HCEC 1CT (cell line): ENCODE measurements at places on chromosomes 7 and 10.
A peak's percentile ranks its signal among the peaks of the same experiment; 100 is the strongest.

- DNase-seq, result no peak
These were observed 595.5 kb downstream of the REEP3 start for GRCh38 chr10:64116707-64117106.

DNA sequence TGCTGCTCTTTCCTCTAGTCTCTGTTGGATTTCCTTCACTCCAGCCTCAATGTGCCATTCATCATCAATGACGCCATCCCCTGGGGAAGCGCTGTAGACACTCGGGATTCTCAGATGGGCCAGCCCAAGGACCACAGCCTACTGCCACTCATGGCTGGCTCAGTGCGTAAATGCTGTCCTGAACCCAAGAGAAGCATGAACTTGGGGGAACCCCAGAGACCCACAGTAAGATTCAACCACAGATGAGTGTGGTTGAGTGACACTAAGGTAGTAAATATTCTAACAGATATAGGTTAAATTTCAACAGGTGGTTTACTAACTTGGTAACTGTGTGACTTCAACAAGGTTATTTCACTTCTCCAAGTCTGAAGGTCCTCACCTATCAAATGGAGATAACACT lies 304.1 kb downstream of the GRM8 start:
- no peak for DNase-seq

- no peak for DNase-seq
These were observed 2.8 kb upstream of the LBX1 start for GRCh38 chr10:101231912-101232689.

DNA sequence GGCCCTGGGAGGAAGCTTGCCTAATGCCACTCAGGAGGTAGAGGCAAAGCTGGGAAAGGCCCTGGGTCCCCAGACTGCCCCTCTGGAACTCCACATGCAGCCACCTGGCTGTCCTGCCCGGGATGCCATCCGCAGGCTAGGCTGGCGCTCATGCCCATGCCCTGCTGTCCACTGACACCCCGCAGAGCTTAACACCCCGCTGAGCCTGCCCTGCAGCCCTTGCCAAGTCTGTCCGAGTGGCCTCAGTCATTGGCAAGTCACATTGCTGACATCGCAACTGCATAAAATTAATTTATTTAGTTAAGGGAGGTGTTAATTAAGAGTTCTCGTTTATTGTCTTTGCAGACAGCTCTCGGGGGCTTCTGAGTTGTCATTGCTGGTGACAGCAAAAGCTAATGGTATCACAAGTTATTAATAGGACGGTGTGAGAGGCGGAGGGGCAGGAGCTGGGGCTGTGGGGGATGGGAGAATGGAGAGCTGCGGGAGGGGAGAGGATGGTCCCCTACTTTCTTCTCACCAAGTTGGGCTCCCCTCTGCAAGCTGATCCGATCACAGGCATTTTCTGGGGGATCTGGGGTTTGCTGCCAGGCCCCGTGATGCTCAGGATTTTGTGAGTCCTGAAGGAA lies 55.6 kb upstream of the PCBD1 start:
- DNase-seq, result no peak

GRCh38 chr10:46215426-46215825 lies 71.4 kb upstream of the ANTXRL start:
- DNase-seq, result no peak

DNA sequence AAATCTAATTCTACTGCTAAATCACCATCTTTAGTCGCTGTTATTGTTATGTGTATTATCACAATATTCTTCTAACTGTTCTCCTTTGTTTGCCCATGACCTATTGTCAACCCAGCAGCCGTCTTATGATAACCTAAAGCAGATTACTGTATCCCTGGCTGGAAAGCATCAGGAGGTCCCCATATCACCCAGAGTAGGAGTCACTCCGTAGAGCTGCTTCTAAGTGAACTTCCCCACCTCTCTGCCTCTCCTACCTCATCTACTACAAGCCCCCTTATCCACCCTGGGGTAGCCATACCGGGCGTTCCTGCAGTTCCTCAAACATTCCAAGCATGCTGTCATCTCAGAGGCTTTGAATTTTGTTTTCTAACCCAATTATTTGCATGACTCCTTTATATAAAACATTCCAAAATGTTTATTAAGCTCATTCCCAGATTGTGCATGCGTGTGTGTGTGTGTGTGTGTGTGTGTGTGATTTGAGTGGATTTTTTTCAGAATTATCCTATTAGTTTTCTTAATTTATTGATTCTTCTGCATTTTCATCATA lies 39.7 kb downstream of the POU6F2 start:
- no peak for DNase-seq

DNA sequence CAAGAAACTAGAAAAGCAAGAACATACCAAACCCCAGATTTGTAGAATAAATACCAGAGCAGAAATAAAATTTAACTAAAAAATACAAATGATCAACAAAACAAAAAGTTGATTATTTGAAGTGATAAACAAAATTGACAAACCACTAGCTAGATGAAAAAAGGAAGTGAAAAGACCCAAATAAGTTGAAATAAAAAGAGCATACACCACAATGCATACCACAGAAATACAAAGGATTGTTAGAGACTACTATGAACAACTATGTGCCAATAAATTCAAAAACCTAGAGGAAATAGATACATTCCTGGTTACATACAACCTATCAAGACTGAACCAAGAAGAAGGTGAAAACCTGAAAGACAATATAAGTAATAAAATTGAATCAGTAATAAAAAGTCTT lies 333.4 kb downstream of the SH2D4B start:
- DNase-seq, result no peak

DNA sequence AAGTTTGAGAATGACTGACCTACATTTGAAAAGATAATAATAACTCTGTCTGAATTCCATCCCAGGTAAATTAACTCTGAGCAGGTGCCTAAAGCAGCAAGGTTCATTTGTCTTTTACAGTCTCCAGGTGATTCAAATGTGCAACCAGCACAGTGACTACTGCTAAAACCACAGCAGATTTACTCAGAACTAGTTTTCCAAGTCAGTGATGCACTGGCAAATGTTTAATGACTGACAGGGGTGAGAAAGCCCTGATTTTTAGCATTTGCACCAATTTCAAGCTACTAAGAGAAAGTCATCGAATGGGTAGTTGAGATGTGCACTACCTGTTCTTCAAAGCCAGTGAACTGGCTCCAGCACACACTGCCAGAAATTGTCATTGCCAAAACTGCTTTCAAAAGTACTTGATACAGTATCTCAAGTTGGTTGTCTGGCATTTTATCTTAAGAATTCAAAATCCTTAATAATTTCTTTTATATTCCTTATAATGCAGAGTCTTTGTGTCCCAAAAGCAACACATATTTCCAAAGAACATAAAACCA lies 60.3 kb downstream of the ATOH7 start:
- DNase-seq, result no peak

- no peak for DNase-seq
These were observed 9.6 kb upstream of the VWC2 start for GRCh38 chr7:49763791-49764190.

DNA sequence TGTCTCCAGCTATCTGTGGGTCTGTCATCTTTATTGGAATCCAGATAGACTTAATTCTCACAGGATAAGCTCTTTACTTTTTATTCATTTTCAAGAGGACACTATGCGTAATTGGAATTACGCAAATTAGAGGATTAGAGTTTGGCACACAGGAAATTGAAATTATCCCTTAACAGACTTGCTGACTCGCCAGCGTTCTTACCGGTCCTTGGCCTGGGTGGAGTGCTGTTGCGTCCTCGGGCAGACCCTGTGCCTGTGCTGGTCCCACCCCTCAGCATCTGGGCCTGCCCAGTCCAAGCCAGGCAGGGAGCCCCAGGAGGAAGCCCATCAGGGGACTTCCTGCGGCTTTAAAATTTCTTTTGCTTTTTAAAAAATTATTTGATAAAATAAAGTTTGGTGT lies 101.8 kb downstream of the MKI67 start:
- DNase-seq, result no peak

DNA sequence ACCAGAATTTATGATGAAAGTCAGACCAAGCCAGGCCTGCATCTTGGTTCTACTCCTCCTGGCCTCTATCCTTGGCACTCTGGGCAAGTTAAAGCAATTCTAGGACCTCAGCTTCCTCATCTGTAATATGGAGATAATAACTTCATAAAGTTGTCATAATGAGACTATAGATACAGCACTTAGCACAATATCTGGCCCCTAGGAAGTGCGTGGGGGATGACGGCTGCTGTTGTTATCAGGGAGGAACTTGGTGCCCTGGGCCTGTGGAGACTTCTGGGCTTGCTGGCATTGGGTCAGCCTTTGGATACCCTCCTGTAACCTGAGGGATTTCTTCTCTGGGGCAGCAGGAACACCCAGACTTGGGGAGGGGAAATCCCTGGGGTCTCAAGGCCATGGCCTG lies 27.6 kb downstream of the PFKFB3 start:
- DNase-seq, result no peak

GRCh38 chr7:157693521-157694375 lies 356.9 kb downstream of the DNAJB6 start:
- DNase-seq, result no peak

GRCh38 chr10:27366769-27367168 lies 126.2 kb upstream of the ACBD5 start:
- DNase-seq, result no peak

GRCh38 chr7:137966641-137967142 lies 35.2 kb downstream of the CREB3L2 start:
- no peak for DNase-seq

DNA sequence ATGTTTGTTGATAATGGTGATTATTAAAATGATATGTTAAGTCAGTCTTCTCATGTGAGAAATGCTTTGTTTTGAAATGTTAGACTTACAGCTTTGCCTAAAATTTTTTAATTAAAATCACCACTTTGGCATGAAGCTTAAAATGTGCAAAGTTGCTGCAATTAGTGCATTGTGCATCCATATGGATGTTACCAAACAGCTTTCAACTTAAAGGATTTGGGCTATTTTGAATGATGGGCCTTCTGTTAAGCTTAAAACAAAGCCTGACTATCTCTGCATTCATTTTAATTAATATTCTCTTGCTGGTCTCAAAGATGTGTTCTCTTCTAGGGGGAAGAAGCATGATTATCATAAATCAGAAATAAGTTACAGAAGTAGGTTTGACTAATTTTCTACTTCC lies 64.6 kb upstream of the FZD1 start:
- DNase-seq, result no peak

- no peak for DNase-seq
These were observed 15.9 kb downstream of the CAMK2B start for GRCh38 chr7:44309271-44310091.

- DNase-seq, result no peak
These were observed 152.6 kb downstream of the POU6F2 start for GRCh38 chr7:39130274-39130673.

GRCh38 chr7:143419880-143420279 lies 11.2 kb upstream of the EPHA1 start:
- DNase-seq, result no peak

DNA sequence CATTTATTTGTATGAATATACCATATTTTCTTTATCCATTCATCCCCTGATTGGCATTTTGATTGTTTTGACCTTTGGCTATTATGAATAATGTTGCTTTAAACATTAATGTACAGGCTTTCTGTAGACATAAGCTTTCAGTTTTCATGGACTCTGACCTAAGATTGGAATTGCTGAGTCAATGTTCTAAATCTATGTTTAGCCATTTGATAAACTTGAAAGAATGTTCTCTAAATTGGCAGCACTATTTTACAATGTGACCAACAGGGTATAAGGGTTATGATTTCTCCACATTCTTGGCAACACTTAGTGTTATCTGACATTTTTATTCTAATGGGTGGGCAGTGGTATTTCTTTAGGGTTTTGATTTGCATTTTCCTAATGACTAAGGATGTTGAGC lies 229.7 kb upstream of the ETV1 start:
- DNase-seq, result peak; percentile 24

- peak; percentile 79 for DNase-seq
These were observed 283.7 kb downstream of the ZEB1 start for GRCh38 chr10:31602541-31603234.

- peak; percentile 57 for DNase-seq
These were observed 15.6 kb upstream of the RFC2 start for GRCh38 chr7:74269757-74270277.

DNA sequence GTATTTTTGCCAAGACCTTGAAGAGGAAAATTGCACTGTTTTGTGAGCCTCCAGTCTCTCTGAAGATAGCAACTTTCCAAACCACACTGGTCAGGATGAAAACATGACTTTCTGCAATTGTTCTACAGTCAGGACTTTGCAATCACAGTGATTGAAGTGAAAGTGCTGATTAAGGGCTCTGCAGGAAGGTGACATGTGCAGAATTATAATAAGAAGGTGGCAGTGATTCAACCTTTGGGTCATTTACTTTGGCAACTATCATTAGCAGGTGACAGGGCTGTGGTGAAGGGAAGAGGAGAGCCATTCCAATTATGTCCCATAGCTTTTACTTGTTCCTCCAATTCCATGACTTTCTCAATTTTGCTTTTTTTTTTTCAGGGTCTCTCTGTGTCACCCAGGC lies 350.0 kb upstream of the FZD8 start:
- DNase-seq, result no peak

- no peak for DNase-seq
These were observed 77.1 kb downstream of the CREM start for GRCh38 chr10:35203745-35204144.

- DNase-seq, result no peak
These were observed 450.4 kb downstream of the NEBL start for GRCh38 chr10:20446561-20447193.

DNA sequence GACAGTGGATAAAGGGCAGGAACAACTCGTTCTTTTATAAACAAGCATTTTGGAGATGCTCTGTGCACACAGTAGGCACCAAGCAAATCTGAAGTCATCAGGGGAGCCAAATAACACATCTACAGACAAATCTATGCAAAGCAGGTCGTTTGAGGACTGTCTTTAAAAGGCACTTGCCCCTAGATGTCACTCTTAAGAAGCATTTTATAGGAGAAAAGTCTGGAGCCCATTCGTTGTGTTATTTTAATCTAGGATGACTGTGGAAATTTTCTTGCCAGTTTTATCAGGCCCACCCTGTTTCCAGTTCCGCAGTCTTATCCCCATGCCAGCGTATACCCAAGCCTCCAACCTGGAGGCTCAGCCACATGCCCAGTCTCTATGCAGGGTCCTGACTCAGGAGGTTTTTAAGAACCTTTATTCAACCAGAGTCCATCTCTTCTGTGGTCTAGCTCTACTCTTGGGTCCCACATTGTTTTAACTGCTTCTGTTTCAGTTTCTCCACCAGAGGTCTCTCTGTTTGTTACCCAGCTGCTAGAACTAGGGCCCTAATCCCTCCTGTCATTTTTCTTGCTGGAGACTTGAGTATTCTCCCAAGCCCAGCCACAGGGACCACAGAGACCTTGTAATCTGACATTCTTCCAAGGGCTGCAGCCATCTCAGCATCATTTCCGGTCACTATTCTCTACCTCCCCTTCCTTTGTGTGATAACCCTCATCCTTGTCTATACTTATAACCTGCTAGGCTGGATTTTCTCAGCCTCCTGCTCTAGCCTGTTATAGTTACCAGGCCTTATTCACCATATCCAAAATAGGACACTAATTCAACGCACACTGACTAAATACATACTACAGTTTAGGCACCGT lies 26.7 kb downstream of the PIK3CG start:
- no peak for DNase-seq

GRCh38 chr7:49159536-49159935 lies 235.2 kb downstream of the CDC14C start:
- no peak for DNase-seq

- DNase-seq, result no peak
These were observed 85.7 kb downstream of the GLI3 start for GRCh38 chr7:42151309-42151708.

GRCh38 chr10:108427146-108427545 lies 1262.6 kb upstream of the SORCS1 start:
- peak; percentile 28 for DNase-seq

- no peak for DNase-seq
These were observed 21.1 kb downstream of the SCART1 start for GRCh38 chr10:133474665-133475424.
